ENCODE measurements at places on chromosomes 4 and X. TPM values are rescaled to one million over a fixed set of nuclear protein-coding genes. Genes with fewer than 3 reads are reported as not detected.

The PRSS12 gene
- total RNA-seq, result not detected

The OPHN1 gene
- not detected for total RNA-seq

The MAGEB10 gene
- not detected for total RNA-seq

The RAB33A gene
- 11.3 TPM for total RNA-seq

- H3K4me3 ChIP-seq, result no peak overlapping the region
- no peak overlapping the region for H3K27ac ChIP-seq
- DNase-seq, result no peak
- H3K36me3 ChIP-seq, result no peaks in the 10 kb centered on the region
Measured at GRCh38 chrX:41956027-41956426, 32.7 kb upstream of the CASK start.

DNA sequence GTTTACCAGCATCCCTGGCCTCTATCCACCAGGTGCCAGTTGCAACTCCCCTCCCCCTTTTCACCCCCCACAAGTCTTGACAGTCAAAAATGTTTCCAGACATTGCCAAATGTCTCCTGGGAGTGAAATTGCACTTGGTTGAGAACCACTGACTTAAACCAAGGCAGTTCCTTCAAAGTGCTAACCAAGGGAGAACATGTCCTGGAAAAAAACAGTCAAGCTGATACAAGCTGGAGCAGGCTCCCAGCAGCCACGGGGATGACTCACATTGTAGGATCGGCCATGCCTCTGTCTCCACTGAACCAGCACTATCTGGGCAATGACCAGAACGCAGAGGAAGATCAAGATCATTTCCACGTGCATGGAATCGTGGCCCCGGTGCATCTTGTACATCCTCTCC lies 11.4 kb downstream of the RNF175 start:
- H3K4me1 ChIP-seq, result peaks cover 2% of the 10 kb centered on the region
- H3K27ac ChIP-seq, result no peak overlapping the region
- no peaks in the 10 kb centered on the region for H3K36me3 ChIP-seq
- H3K27me3 ChIP-seq, result no peaks in the 10 kb centered on the region
- H3K4me3 ChIP-seq, result no peak overlapping the region

DNA sequence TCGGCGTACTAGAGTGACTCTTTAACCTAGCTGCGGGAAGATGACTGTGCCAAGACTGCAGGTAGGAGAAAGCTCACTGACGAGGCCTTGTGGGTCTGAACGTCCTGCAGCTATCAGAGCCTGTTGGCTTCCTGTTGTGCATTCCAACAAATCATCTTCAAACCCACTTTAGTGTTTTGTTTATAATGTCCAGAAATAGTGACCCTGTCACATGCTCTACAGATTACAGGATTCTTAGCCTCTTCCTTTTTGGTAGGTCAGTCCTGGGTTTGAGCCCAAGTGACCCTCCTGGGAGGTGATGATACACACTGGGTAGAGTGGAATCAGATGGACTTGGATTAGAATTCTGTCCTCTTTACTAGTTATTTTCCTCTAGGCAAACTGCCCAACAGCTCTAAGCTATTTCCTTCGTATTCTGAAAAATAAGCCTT lies 33.2 kb downstream of the HTT start:
- no peaks in the 10 kb centered on the region for H3K27me3 ChIP-seq
- H3K36me3 ChIP-seq, result peaks cover 29% of the 10 kb centered on the region
- H3K27ac ChIP-seq, result no peak overlapping the region
- DNase-seq, result no peak
- peaks cover 17% of the 10 kb centered on the region for H3K4me1 ChIP-seq
- H3K4me3 ChIP-seq, result no peak overlapping the region

DNA sequence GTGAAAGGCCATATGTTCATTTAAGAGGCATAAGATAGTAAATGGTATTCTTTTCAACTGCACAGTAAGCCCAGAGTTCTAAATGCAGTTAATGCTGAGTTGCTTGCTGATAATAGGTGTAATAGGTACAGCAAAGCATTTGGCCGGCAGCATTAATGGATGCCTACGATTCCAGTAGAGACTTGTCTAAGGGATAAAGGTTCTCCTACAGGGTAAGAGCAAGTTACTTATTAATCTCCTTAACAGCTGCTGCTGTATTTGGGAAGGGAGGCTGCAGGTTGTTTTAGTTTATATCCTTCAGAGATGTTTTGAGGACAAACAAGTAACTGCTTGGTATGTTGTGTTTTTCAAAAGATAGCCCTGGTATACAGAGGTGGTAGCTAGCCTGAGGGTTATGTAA lies 16.8 kb downstream of the TSPAN7 start:
- H3K4me1 ChIP-seq, result no peaks in the 10 kb centered on the region
- H3K4me3 ChIP-seq, result no peak overlapping the region
- DNase-seq, result no peak
- H3K36me3 ChIP-seq, result no peaks in the 10 kb centered on the region
- no peak overlapping the region for H3K27ac ChIP-seq

DNA sequence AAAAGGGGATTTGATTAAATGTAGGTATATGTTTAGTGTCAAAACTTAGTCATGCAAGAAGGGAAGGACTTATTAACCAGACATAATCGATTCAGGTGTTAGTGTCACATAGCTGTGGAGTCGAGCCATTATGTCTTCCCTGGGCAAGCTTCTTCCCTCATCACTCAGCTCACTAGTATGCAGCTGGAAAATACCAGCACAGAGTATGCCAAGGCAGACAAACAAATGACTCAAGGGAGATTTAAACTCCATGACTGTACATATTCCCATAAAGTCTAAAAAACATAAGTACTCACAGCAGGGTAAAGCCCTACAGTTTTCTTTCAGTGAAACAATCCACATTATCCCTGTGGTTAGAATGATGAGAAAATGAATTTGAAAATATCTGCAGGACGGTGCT lies 304.5 kb downstream of the CBLL2 start:
- H3K36me3 ChIP-seq, result no peaks in the 10 kb centered on the region
- H3K27me3 ChIP-seq, result no peaks in the 10 kb centered on the region
- no peak overlapping the region for H3K27ac ChIP-seq

GRCh38 chrX:108032944-108033343 lies 11.9 kb upstream of the VSIG1 start:
- no peak overlapping the region for H3K27ac ChIP-seq
- no peak for DNase-seq
- H3K4me3 ChIP-seq, result no peak overlapping the region
- H3K36me3 ChIP-seq, result peaks cover 2% of the 10 kb centered on the region

- no peak overlapping the region for H3K4me3 ChIP-seq
- peaks cover 46% of the 10 kb centered on the region for H3K36me3 ChIP-seq
- H3K27me3 ChIP-seq, result no peaks in the 10 kb centered on the region
- no peak for DNase-seq
- H3K4me1 ChIP-seq, result peaks cover 29% of the 10 kb centered on the region
Measured at GRCh38 chrX:48460606-48461005, 9.5 kb downstream of the SLC38A5 start.

DNA sequence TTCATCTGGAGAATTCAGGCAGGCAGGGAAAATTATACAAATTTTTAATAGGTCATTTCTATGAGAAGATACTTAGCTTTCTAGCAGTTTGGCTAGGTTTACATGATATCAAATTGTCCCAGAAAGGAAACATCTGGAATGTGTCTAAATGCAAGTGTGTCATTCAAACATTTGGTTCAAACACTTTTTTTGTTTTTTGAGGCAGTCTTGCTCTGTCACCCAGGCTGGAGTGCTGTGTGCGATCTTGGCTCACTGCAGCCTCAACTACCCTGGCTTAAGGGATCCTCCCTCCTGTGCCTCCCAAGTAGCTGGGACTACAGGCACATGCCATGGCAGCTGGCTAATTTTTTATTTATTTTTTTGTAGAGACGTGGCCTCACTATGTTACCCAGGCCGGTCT lies 31.6 kb downstream of the SPARCL1 start:
- no peaks in the 10 kb centered on the region for H3K27me3 ChIP-seq
- peaks cover 3% of the 10 kb centered on the region for H3K4me1 ChIP-seq
- no peak overlapping the region for H3K27ac ChIP-seq
- DNase-seq, result no peak
- no peak overlapping the region for H3K4me3 ChIP-seq

DNA sequence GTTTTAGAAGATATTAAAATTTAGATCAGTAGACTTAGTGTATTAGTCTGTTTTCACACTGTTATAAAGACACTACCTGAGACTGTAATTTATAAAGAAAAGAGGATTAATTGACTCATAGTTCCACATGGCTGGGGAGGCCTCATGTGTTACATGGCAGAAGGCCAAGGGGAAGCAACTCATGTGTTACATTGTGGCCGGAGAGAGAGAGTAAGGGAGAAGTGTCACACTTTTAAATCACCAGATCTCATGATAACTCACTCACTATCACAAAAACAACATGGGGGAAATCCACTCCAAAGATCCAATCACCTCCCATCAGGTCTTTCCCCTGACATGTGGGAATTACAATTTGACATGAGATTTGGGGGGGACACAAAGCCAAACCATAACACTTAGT lies 1159.7 kb upstream of the PCDH7 start:
- no peaks in the 10 kb centered on the region for H3K36me3 ChIP-seq
- H3K4me1 ChIP-seq, result no peaks in the 10 kb centered on the region
- no peak overlapping the region for H3K27ac ChIP-seq
- no peak overlapping the region for H3K4me3 ChIP-seq
- no peaks in the 10 kb centered on the region for H3K27me3 ChIP-seq

GRCh38 chr4:78951862-78952472 lies 12.7 kb upstream of the PAQR3 start:
- peak; percentile 50 for DNase-seq
- H3K27ac ChIP-seq, result no peak overlapping the region
- no peak overlapping the region for H3K4me3 ChIP-seq

GRCh38 chr4:3500111-3500510 lies 32.1 kb downstream of the LRPAP1 start:
- DNase-seq, result no peak
- peaks cover 3% of the 10 kb centered on the region for H3K4me1 ChIP-seq
- H3K4me3 ChIP-seq, result no peak overlapping the region
- H3K27me3 ChIP-seq, result peaks cover 2% of the 10 kb centered on the region
- H3K27ac ChIP-seq, result no peak overlapping the region
- H3K36me3 ChIP-seq, result peaks cover 6% of the 10 kb centered on the region

GRCh38 chrX:29617725-29618124 lies 597.6 kb upstream of the MAGEB2 start:
- no peak overlapping the region for H3K27ac ChIP-seq
- H3K4me3 ChIP-seq, result no peak overlapping the region
- H3K36me3 ChIP-seq, result no peaks in the 10 kb centered on the region
- no peak for DNase-seq
- H3K4me1 ChIP-seq, result no peaks in the 10 kb centered on the region

Measured in activated naive CD4-positive, alpha-beta T cell treated with anti-CD3 and anti-CD28 coated beads for 36 hours (primary cell).